ENCODE measurements at places on chromosomes 4 and X.

DNA sequence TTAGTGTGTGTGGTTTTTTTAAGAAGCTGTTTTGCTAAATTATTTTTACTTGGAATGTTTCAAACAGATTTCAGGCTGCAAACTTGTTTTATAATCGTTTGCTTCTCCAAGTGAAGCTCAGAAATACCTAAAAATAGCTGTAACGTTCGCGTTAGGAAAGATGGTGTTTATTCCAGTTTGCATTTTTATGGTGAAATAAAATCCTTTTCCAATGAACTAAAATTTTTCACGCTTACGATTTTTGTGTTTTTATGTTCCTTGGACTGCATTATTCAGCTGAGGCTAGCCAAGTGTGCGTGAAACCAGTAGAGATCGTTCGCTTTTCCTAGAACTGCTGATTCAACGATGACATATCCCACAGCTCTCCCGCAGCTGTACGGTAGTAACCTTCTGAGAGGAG lies 10.9 kb downstream of the AKAP17A start:
- no peak for DNase-seq

- no peak for DNase-seq
Measured at GRCh38 chrX:77977095-77977494, 7.7 kb upstream of the PGAM4 start.

DNA sequence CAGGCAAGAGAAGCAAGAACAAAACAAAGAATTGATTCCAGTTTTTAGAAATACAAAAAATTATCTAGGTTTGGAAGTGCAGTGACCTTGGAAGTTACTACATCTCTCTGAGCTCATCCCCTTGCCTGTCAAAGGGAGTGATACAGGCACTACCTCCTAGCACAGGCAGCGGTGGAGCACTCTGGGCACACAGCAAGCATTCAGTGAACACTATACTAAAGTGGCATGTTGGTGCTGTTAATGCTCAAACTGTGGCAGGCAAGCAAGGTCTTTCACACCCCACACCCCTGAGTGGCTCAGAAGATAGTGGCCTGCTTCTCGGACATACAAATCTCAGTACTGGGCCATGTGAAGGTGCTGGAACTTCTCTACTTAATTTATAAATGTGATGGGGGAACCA lies 51.2 kb downstream of the DRD5 start:
- DNase-seq: no peak

GRCh38 chrX:49082271-49082871 lies 2.7 kb upstream of the WDR45 start:
- no peak for DNase-seq

GRCh38 chr4:59553721-59554091 lies 1646.4 kb upstream of the ADGRL3 start:
- peak; percentile 40 for DNase-seq

DNA sequence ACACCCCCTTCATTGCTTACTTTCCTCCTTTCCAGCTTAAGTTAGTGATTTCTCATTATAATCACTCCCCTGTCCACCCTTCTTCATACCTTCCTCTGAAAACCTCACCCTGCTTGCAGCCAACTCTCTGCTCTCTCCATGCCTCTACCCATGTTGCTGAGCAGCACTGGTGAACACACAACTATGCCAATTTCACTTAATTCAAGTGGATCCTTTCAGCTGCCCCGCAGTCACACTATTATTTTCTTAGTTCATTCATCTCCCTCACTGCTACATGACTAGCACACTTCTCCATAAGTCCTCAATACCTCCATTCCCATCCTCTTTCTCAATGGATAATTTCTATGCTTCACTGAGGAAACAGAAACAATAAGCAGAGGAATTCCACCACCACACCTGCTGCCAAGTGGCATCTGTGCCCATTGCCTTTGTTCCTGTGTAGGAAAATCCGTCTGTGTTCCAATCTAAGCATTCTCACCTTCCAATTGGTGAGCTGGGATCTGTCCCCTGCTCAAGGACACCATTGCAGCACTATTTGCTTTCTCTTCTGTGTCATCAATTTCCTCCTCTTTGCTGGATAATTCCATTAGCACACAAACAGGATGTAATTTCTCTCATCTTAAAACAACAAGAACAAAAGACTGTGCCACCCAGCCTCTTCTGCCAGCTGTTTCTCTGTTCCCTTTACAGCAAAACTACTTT lies 25.2 kb upstream of the PRSS48 start:
- no peak for DNase-seq

All from RCC 7860 (cell line).